Progenitor cell of endocrine pancreas (in vitro differentiated cells): ENCODE measurements at places on chromosomes 1 and 21. TPM values are rescaled to one million over a fixed set of nuclear protein-coding genes. Genes with fewer than 3 reads are reported as not detected.

The NEK7 gene
- 23.4 and 25.9 TPM in 2 replicates for total RNA-seq

The TMEM51 gene
- 14.8 and 14.9 TPM in 2 replicates for total RNA-seq

The AMY1A gene
- not detected in 2 replicates for total RNA-seq

The NLRP3 gene
- 0.38 TPM in 1 of 2 replicates, not detected in the other for total RNA-seq

The DHRS3 gene
- 176 and 214 TPM in 2 replicates for total RNA-seq

The BATF3 gene
- total RNA-seq: 0.53 and 0.55 TPM in 2 replicates

The CR1 gene
- 0.11 and 0.41 TPM in 2 replicates for total RNA-seq

The STYXL2 gene
- 0.09 TPM in 1 of 2 replicates, not detected in the other for total RNA-seq

The EFNA4 gene
- 45.5 and 46.8 TPM in 2 replicates for total RNA-seq

The AUNIP gene
- 4.7 and 5.9 TPM in 2 replicates for total RNA-seq

The NCMAP gene
- total RNA-seq: 1.3 and 1.7 TPM in 2 replicates

The GPR52 gene
- total RNA-seq: 0.89 and 0.93 TPM in 2 replicates

DNA sequence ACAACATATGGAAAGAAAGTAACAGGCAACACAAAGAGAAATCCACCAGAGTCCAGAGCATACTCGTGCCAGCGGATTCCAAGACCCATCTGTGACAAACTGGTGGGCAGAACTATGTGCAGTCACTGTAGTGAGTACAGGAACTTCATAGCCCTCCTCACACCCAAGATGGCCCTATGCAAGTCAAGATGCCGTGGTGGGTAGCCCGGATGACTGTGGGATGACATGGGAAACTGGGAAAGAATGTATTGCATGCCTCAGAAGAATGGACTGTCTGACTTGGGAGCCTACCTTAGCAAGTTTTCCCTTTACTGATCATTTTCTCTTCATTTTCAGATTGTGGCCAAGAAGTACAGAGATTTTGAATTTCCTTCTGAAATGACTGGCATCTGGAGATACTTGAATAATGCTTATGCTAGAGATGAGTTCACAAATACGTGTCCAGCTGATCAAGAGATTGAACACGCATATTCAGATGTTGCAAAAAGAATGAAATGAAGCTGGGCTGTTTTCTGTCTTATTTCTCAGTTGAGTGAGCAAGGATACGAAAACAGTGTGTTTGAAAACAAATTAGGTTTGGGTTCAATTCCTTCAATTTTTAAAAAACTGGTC lies 47.3 kb downstream of the CLIC6 start:
- no peaks in the 10 kb centered on the region for H3K4me1 ChIP-seq
- no peak for DNase-seq
- H3K36me3 ChIP-seq: peaks cover 5% of the 10 kb centered on the region
- peaks cover 7% of the 10 kb centered on the region for H3K27me3 ChIP-seq
- no peak overlapping the region for H3K4me3 ChIP-seq

DNA sequence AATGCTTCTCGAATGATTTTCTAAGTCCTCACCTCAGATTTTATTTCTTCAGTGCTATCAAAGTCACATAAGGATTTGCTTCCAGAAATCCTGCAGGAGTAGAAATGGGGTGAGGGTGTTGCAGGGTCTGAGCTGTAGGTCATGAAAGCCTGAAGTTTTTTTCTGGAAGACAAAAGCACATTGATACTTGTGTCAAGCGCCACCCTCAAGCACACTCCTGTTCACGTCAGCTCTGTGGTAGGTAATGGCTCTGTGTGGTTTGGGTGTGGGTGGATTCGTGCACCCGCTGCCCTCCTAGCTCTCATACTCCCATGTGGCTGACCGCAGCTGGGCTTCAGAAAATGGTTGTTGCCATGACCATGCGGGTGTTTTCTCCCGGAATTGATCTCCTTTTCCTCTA lies 39.9 kb downstream of the AKNAD1 start:
- H3K4me1 ChIP-seq: peaks cover 14% of the 10 kb centered on the region
- H3K4me3 ChIP-seq: no peak overlapping the region
- DNase-seq: no peak
- H3K27me3 ChIP-seq: no peaks in the 10 kb centered on the region

- H3K36me3 ChIP-seq: peaks cover 1% of the 10 kb centered on the region
- H3K4me3 ChIP-seq: no peak overlapping the region
- H3K27ac ChIP-seq: no peak overlapping the region
- H3K4me1 ChIP-seq: peaks cover 14% of the 10 kb centered on the region
- no peaks in the 10 kb centered on the region for H3K27me3 ChIP-seq
Observed at GRCh38 chr1:171494076-171494475, 8.7 kb downstream of the PRRC2C start.

- H3K4me1 ChIP-seq: no peaks in the 10 kb centered on the region
- no peak overlapping the region for H3K4me3 ChIP-seq
- H3K27ac ChIP-seq: no peak overlapping the region
- H3K36me3 ChIP-seq: no peaks in the 10 kb centered on the region
- no peaks in the 10 kb centered on the region for H3K27me3 ChIP-seq
Observed at GRCh38 chr1:192668409-192668983, 32.5 kb downstream of the RGS13 start.

- no peaks in the 10 kb centered on the region for H3K4me1 ChIP-seq
- no peak overlapping the region for H3K4me3 ChIP-seq
- DNase-seq: no peak
- H3K36me3 ChIP-seq: peaks cover 19% of the 10 kb centered on the region
Observed at GRCh38 chr1:40239626-40240025, 8.1 kb upstream of the TMCO2 start.

DNA sequence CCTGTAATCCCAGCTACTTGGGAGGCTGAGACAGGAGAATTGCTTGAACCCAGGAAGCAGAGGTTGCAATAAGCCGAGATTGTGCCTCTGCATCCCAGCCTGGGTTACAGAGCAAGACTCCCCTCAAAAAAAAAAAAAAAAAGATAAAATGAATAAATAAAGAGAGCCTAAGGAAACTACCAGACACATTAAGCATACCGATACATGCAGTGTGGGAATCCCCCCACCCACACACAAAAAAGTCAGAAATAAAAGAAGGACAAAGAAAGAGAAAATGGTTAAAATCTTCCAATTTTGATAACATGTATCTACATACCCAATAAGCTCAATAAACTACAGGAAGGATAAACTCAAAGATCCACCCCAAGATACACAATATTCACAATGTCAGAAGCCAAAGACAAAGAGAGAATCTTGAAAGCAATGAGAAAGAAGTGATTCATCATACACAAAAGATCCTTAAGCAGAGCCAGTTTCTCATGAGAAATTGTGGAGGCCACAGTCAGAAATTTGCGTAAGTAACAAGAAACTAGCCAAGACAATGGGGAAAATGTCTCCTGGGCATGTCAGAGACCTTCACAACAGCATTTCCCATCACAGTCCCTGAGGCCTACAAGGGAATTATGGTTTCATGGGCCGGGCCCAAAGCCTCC lies 1197.0 kb downstream of the AMY1C start:
- H3K27me3 ChIP-seq: no peaks in the 10 kb centered on the region
- H3K36me3 ChIP-seq: no peaks in the 10 kb centered on the region
- DNase-seq: no peak
- H3K4me3 ChIP-seq: no peak overlapping the region
- H3K27ac ChIP-seq: no peak overlapping the region

DNA sequence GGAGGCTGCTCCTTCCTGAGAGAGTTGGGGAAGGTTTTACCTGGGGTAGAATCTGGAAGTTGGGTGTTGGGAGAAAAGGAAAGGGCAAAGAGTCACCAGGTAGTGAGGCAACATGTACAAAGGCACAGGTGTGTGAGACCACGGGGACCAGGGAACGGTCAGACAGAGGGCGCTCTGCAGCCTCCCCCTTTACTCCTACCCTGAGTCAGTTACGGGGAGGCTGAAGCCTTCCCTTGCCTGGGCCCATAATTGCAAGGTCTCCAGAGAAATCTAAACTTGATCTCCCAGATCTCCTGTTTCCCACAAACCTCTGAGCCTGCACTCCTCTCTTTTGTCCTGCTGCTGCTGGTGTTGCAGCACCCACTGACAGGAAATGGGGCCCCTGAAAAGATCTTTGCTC lies 22.0 kb downstream of the CCN1 start:
- no peak overlapping the region for H3K27ac ChIP-seq
- no peak overlapping the region for H3K4me3 ChIP-seq
- no peak for DNase-seq
- H3K36me3 ChIP-seq: no peaks in the 10 kb centered on the region
- H3K27me3 ChIP-seq: peaks cover 32% of the 10 kb centered on the region

- peaks cover 28% of the 10 kb centered on the region for H3K4me1 ChIP-seq
- peaks cover 3% of the 10 kb centered on the region for H3K36me3 ChIP-seq
- DNase-seq: no peak
- H3K27ac ChIP-seq: no peak overlapping the region
- H3K4me3 ChIP-seq: no peak overlapping the region
Observed at GRCh38 chr1:224623743-224624333, 7.7 kb downstream of the CNIH3 start.

DNA sequence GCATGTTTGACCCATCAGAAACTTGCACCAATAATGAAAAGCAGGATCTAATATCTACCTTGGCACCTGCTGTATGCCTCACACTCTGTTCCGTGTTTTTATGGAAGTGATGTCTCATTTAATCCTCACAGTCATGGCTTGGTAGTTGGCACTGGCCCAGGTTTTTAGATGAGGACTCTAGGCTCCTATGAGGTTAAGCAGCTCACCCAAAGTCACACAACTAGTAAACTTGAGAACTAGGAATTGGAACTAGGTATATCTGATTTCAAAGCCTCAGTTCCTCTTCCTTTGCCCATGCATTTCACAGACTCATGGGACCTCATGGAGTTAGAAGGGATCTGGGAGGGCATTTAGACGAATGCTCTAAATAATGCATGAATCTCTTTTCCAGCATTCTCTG lies 21.3 kb upstream of the TARBP1 start:
- no peaks in the 10 kb centered on the region for H3K27me3 ChIP-seq
- peaks cover 6% of the 10 kb centered on the region for H3K4me1 ChIP-seq
- no peaks in the 10 kb centered on the region for H3K36me3 ChIP-seq
- DNase-seq: no peak
- no peak overlapping the region for H3K27ac ChIP-seq

- H3K27ac ChIP-seq: peak overlapping the region; percentile 100
- peak; percentile 46 for DNase-seq
- H3K27me3 ChIP-seq: no peaks in the 10 kb centered on the region
Observed at GRCh38 chr1:22826604-22827580, 116.3 kb downstream of the EPHB2 start.

DNA sequence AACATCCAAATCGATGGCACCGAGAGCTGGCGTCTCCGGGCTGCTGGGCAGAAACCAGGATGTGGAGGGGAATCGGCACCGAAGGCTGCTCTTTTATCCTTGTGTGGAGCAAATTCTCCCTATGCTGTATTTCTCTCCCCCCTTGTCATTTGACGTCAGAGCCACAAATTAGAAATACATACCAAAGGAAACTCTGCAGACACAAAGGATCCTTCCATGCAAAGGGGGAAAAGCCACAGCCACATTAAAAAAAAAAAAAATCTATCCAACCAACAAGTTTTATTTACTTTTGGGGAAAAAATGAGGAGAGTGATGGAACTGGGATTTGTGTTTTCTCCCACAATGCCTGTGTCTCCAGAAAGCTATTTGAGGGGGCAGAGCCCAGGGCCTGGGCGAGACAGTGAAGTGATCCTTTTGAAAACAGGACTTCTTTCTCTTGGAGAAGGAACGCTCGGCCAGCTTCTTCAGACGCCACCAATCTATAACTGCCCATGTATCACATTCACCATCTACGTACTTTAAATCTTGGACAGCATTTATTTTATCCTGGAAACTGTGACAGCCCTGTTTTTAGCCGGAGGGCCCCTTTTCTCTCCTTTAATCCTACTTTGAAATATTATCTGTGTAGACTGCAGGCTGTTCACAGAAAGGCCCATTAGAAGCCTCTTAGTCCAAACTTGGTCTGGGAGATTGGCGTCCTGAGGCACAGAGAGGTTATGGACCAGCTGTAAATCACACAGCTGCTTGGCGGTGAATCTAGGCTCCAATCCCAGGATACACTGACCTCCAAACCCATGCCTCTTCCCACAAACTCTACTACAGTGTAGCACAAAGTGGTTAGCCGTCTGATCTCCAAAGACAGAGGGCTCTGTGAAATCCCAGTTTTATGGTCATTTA lies 4.5 kb downstream of the KANK4 start:
- H3K27ac ChIP-seq: no peak overlapping the region
- no peaks in the 10 kb centered on the region for H3K36me3 ChIP-seq
- peaks cover 64% of the 10 kb centered on the region for H3K27me3 ChIP-seq
- no peak for DNase-seq
- no peaks in the 10 kb centered on the region for H3K4me1 ChIP-seq

DNA sequence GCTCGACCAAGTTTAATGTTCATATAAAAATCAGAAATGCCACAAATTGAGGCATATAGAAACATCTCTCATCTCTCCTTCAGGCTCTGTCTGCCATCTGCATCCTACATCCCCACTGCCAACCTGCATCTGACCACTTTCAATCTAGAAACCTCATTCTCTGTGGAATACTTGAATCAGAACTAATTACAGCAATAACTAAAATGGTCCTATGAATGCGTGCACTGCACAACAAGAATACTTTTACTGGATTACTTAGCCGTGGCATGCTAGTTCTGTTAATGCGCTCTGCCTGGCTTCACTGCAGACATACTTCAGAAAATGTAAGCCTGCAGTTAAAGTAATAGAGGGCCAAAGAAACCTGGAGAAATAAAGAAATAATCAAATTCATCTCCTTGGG lies 89.8 kb upstream of the NR5A2 start:
- no peak overlapping the region for H3K4me3 ChIP-seq
- no peaks in the 10 kb centered on the region for H3K36me3 ChIP-seq
- H3K27me3 ChIP-seq: no peaks in the 10 kb centered on the region
- no peak for DNase-seq

DNA sequence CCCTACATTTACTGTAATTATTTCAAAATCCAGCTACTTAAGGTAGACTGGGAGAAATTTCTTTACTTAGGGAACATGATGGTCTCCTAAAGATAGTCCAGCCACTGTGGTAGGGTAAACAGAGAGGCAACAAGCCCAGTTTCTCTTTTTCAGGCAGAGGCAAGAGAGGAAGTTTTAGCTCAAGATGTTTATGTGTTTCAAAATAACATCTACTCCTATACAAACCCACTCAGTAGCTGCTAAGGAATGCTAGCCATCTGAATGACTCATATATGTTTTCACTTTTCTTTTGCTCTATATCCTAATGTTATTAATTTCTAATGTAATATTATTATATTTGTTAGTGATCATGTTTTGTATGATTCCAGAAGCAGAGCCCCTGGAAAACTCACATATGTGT lies 856.6 kb downstream of the PLA2G4A start:
- H3K4me3 ChIP-seq: no peak overlapping the region
- DNase-seq: no peak
- H3K36me3 ChIP-seq: no peaks in the 10 kb centered on the region
- H3K27ac ChIP-seq: no peak overlapping the region

- H3K36me3 ChIP-seq: peaks cover 4% of the 10 kb centered on the region
- no peak overlapping the region for H3K4me3 ChIP-seq
- H3K27me3 ChIP-seq: peaks cover under 1% of the 10 kb centered on the region
- DNase-seq: no peak
Observed at GRCh38 chr1:206460836-206461426, 9.3 kb upstream of the IKBKE start.

GRCh38 chr21:38973552-38973951 lies 167.8 kb downstream of the ETS2 start:
- H3K36me3 ChIP-seq: no peaks in the 10 kb centered on the region
- no peak overlapping the region for H3K4me3 ChIP-seq
- H3K27ac ChIP-seq: no peak overlapping the region
